ENCODE measurements at places on chromosomes 5 and 9. TPM values are rescaled to one million over a fixed set of nuclear protein-coding genes. Genes with fewer than 3 reads are reported as not detected.

- DNase-seq = peak; percentile 49
These were observed 88.1 kb downstream of the KDM4C start for GRCh38 chr9:6845880-6846279.

DNA sequence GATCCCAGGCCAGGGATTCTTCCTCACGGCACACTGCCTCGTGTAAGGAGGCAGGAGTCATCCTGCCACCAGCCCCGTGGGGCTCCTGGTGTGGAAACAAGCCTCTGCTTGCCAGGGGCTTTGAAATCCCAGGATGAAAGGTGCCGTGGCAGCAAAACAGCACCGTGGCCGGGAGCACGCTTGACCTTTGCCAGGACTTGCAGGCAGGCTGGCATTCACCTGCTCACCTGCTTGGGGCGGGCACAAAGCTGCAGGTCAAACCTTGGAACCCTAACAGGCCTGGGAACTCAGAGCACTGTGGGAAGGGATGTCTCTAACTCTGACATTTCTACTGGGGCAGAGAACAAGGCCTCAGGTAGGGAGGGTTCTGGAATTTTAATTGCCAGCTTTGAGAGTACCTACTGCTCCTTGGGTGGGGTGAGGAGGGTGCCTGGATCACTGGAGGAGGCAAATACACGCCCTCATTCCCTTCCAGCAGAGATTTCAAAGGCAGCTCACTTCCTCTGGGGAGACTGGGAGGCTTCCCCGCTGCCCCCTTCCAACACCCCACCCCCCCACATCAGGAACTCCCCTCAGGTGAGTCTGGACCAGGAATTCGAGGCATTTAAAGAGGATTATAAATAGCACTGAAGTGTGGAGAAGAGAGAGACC is 45.6 kb upstream of the STXBP1 start:
- DNase-seq = no peak

DNA sequence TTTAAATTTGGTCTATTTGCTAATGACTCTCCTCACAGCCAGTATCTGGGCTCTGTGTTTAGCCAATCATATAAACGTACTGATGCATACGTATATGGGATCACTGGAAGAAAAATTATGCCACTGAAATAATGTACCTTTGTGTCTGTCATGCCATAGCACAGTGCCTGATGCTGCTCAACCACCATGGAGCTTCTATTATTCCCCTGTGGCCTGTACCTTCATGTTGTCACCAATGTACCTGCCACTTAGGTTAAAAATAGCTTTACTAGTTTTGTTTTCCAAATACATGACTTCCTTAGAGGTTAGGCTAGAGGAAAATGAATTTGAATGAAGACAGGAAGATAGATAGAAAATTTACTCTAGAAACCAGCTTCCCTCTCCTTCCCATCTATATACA is 34.6 kb downstream of the HACD4 start:
- no peak for DNase-seq

DNA sequence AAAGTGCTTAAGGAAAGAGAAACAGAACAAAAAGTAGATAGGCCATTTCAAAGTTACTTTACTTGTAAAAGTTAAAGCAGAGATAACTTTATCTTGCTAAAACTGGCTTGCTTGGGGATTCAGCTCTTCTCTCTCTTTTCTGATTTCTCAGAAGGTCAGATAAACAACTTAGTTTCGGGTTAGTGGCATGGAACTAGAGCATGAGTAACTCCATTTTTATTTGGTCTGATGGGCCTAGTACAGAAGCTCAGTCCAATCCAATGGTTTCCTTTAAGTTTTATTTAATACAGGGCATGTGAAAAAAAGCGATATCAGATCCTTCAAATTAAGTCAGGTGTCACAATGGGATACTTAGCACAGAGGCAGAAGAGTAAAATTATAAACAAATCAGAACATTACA is 18.8 kb upstream of the GPBP1 start:
- DNase-seq = no peak

GRCh38 chr9:7209990-7210389 is 452.2 kb downstream of the KDM4C start:
- DNase-seq = no peak

- DNase-seq = no peak
These were observed 12.9 kb downstream of the DOLPP1 start for GRCh38 chr9:129093602-129094386.

DNA sequence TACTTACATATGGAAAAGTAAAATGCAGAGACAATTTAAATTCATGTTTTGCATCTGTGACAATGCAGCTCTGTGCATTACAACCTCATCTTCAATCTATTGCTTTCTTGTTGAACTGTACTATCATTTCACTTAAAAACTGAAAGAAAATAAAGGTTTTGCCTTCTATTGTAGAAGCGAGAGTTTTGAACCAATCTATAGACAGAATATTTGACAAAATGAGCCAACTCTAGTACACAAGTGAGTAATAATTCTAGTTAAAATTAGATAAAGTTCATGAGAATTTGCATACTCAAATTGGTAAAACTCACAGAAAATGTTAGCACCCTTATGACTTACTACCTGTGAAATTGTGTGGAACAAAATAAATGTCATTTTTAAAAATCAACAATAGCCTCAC is 123.7 kb downstream of the EDIL3 start:
- DNase-seq = no peak

DNA sequence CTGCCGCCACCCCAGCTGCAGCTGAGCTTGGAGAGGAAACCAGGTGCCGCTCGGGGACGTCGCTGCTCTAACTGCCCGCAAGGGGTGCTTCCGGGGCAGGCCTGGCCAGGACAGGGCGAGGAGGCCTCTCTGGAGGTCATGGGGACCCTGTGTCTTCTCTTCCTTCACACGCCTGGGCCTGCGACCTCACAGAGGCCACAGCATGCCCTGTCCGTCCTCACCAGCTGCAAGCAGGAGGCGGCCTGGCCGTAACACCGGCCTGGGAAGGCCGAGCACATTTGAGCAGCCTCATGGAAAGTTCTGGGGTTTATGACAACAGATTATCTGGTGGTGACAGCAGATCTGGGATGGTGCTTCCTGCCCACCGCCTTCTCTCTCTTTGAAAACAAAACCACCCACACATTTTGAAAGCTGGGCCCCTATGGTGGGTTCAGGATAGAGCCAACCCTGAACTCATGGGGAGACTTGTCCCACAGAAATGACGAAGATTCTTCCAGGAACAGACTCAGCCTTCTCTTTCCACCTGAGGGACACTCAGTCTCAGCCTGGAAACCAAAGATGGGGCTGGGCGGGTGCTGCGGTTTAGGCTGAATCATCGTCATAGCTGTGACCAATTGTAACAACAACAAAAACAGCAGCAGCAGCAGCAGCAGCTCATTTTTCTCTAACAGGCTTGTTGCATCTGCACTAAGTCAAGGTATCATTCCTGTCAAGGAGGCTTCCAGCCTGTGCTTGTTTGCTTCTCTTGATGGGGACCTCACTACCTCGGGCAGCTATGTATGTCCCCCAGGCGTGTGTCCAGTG is 99.6 kb upstream of the RAPGEF1 start:
- peak; percentile 68 for DNase-seq

DNA sequence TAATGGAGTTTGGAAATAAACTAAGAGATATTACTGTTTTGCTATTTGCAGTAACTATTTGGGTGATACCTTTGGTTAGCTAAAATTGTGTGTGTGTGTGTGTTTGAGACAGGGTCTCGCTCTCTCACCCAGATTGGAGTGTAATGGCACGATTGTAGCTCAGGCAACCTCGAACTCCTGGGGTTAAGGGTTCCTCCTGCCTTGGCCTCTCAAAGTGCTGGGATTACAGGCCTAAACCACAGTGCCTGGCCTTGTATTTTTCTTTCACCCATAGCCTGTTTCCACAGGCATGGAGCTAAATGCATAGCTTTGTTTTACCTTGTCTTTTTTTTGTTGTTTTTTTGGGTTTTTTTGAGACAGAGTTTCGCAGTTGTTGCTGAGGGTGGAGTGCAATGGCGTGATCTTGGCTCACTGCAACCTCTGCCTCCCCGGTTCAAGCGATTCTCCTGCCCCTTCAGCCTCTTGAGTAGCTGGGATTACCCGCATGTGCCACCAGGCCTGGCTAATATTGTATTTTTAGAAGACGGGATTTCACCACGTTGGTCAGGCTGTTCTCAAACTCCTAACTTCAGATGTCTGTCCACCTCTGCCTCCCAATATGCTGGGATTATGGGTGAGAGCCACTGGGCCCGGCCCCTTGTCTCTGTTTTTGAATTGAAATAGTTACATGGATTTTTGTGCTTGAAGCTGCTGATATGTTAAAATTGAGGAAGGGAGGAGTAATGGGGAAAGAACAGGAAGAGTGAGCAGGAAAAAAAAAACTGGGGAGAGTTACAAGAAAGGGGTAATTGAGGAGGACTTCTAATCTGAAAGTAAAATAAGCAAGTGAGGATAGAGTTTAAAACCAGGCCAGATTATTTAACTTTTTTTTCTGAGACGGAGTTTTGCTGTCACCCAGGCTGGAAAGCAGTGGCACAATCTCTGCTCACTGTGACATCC is 5.7 kb downstream of the GPBP1 start:
- DNase-seq = peak; percentile 34

DNA sequence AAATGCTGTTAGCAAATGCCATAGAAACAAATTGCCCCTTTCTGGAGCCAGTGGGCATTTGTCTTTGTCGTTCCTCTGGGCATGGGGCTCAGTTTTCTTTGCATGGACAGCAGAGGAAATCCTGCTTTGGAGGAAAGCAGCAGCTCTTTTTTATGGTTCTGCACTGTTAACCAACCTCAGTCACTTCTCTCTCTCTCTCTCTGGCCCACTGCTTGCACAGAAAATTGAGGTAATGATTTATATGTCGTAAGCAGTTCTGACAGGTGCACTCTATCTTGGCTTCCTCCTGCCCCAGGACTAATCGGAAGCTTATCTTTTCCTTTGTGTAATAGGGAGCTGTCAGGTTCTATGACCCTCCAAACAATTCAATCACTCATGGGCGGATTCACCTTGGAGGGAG is 159.6 kb upstream of the GPR151 start:
- no peak for DNase-seq

GRCh38 chr9:111961575-111961974 is 65.0 kb downstream of the UGCG start:
- DNase-seq = peak; percentile 91

DNA sequence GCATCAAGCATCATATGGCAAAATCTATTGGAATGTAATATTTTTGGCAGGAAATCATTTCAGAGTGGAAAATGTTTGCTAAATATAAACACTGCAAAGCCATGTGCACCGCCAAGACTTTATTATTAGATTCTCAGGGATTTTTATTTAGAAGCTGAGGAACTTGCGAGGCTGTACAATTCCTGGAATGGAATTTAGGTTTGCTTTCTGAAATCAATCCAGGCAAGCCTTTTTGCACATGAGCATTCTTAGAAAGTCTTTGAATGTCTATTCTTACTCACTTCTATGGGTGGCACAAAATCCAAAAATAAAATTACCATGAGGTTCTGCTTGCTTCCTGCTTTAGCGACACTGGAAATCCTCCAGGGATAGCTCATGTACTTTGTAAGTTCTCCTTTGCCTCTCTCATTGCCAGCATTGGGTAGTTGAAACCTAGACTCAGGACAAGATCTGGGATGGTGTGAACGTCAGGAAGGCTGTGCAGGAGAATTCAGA is 71.5 kb upstream of the PALM2AKAP2 start:
- DNase-seq = peak; percentile 88

- DNase-seq = peak; percentile 40
These were observed 209.4 kb downstream of the PIK3R1 start for GRCh38 chr5:68424799-68425537.

Gene ZNF883
- 0.36 TPM for total RNA-seq

Gene NR2F1-AS1
- 3.2 TPM for total RNA-seq

Gene ARL14EPL
- total RNA-seq = 0.47 TPM
